ENCODE measurements at places on chromosomes 12 and 14. TPM values are rescaled to one million over a fixed set of nuclear protein-coding genes. Genes with fewer than 3 reads are reported as not detected.

DNA sequence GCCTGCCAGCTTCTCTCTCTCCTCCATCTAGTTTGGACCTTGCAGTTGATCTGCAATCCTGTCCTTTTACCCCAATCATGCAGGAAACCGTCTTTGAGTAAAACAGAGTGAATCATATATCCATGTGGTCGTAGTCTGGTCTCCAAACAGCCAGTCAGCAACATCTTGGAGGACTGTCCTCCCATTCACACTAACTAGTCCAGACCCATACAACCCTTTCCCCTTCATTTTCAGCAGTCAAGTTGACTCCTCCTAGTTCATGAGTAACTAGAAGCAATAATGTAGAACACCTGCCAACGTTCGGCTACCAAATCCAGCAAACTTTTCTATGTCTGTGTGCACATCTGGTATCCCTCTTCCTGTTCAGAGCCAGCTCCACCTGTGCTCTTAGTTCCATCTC, 10.8 kb upstream of the BIN2 start:
- DNase-seq = no peak

TMTC1 gene
- total RNA-seq = not detected

GPR84 gene
- total RNA-seq = not detected

RAB5B gene
- total RNA-seq = 60.8 TPM

RTL1 gene
- total RNA-seq = not detected

DNA sequence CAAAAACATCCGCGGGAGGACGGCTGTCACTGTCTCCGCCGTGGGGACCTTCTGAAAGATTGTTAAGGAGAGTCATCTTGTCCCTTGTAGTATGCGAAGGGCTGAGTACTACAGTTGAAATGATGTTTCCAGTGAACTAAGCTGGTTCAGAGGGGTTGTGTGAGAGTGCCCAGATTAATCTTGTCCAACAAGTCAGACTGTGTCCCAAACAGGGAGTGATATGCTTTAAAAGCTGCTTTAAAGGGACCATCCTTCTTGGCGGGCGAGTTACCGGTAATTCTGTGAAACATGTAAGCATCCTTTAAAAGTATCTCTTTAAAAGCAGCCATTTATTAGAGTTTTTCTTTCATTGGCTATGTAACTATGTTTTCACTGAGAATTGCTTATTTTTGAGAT, 1.1 kb downstream of the WDR20 start:
- DNase-seq = no peak

FAM181A gene
- total RNA-seq = not detected

DNA sequence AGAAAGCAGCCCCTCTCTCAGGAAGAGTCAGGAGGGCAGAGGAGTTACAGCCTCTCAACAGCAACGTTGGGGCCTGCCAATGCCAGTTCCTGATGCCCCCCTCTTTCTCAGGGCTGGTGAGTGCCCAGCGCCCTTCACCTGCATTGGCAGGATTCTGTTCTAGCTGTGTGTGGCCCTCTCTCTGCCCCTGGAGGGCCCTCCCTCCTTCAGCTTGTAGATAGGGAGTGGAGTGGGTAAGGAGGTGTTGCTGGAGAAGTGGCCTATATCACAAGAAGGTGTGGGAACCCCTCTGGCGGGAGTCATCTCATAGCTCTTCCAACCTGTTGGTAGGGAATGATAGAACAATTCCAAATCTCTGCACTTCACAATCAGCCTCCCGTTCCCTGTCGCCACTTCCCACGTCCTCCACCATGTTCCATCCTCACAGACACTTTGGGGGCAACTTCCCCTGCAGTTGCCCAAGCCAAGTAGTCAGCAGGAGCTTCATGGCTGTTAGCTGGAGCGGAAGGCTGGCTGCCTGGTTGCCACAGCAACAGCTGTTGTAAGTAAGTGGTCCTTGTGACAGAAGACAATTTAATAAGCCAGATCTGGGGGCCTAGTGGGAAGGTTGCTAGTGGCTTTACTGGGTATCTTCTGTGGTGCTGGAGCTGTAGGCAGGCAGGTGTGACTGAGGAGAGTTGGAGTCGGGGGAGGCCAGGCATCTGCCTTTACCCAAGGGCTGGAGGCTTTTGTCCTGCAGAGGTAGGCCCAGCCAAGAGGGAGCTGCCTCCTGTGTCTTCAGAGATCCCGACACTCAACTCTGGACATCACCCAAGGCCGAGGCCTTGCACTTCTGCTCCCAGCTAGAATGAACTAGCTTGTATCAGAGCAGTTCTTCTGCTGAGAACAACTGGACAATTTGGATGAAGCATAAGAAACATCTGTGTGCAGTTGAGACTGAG, 38.4 kb downstream of the GALNT16 start:
- DNase-seq = no peak

DNA sequence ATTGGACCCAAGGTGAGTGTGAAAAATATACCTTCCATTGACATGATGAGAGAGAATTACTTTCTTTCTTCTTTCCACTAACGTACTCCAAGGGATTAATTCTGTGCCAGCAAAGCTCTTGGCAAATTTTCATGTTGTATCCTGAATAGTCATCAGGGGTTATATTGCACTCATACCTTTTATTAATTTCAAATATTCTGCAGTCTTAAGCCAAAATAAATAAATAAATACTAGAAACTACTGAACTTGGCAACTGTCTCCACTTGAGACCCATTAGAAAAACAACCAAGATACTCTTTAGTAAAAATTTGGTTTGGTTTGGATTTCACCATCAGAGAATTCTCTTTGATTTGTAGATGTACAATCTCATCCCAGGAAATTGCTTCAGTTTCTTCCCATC, 22.1 kb upstream of the CLEC14A start:
- DNase-seq = no peak

GRCh38 chr12:117361347-117361751, at the start of gene NOS1:
NOS1 (minus strand) TSS chr12:117361626; CDS start chr12:117331069, 30,557 bp downstream.
- DNase-seq = no peak
